ENCODE measurements at places on chromosomes 5 and 9.

DNA sequence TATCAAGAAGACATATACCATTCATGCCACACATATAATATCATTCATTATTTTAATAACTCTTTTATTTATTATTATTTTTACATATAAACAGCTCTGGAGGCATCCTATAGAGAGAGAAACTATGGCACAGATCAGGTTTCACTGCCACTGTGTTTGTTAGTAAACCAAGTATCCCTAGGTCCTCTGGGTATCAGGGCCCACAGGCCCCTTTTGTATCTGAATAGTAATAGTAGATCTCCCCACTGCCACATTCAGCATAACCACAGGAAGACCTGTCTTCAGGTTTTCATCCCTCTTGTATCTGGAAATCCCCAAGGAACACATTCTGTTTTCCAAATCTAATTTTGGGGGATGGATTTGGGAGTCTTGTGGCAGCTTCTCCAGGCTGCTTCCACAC, 94.0 kb downstream of the SPATA31D1 start:
- no peak for DNase-seq

- no peak for DNase-seq
Measured at GRCh38 chr9:97412626-97413385, 910 bp downstream of the TDRD7 start.

DNA sequence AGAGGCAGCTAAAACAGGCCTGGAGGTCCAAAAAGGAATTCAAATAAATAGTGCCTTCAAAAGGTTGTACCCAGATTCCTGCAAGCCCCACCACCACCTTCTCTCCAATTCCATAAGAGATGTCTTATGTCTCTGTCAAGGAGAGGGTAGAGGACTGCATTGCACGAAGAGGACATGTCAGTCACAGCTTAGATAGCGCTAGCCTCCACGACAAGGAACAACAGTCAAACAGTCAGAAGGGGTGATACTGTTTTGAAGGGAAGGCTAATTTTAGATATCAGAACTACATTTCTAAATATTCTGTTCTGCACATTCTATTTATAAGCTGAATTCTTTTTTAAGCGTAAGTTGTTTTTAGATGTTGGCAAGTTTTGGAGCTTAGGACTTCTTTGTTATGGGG, 34.2 kb downstream of the PLAC8L1 start:
- DNase-seq: no peak

DNA sequence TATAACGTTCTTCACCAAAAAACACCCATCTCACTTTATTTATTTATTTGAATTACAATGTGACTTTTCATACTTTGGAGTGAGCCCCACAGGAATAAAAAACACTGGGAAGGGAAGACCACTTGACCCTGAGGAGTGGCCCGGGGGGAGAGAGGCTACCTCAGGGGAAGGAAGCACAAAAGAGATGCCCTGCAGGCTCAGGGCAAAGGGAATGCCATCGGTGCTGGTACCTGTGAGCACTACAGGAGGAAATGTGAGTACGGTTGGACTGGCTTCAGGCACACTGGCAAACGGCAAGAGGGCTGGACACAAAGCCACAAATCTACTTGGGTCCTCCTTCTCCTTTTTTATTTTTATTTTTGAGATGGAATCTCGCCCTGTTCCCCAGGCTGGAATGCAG, 363.9 kb upstream of the KLF4 start:
- DNase-seq: no peak

- DNase-seq: no peak
Measured at GRCh38 chr9:109910671-109911518, 130.9 kb downstream of the PALM2AKAP2 start.

DNA sequence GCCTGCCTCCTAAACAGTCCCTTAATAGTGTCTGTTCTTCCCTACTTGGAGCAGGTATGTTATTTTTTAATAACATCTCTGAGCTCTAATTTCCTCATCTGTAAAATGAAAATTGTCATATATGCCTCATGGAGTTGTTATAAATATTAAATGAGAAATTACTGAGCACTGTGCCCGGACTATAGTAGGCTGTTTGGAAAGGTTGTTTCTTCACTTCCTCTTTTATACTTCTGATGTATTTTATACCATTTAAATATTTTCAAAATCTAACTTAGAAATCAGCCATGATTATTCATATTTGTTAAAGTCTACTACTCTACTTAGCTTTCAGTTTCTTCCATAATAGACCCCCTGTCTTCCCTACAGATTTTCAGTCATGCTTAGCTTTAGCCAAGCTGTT, 30.5 kb upstream of the HAPLN1 start:
- DNase-seq: no peak

DNA sequence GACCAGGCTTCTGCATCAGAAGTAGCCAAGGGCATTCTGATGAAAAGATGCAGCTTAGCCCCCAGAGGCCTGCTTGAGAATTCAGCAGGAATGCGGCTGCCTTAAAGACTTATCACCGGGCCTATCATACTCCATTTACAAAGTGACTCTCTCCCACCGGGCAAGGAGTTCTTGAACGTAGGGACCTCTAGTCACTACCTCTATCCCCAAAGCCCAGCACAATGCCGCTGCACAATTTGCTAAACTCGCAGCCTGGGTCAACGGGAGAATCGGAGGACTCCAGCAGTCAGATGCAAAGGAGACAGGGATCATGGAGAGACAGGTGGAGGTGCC, 661 bp downstream of the PDCL start:
- DNase-seq: no peak

GRCh38 chr5:139414581-139415130, 10.8 kb upstream of the SPATA24 start:
- no peak for DNase-seq

DNA sequence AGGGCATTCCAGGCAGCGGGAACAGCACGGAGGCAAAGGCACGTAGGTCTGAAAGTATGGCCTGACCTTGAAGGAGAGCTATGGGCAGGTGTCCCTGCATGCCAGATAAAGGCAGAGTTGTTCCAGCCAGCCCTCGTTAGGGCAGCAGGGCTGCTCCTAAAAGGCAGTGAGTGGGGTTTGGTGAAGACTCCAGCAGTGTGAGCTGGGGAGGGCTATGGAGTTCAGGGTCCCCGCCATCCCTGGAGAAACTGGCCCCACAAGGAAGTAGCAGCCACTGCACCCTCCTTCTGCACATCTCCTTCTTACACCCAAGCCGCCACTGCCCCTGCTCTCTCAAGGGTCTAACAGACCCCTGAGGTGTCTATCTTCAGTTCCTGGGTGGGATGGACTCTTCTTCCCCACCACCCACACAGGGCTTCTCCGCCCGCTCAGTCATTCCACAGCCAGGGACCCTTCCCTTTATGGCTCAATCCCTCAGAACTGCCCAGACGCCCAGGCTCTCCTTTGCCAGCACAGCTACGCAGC, 1.4 kb downstream of the AKNA start:
- no peak for DNase-seq

DNA sequence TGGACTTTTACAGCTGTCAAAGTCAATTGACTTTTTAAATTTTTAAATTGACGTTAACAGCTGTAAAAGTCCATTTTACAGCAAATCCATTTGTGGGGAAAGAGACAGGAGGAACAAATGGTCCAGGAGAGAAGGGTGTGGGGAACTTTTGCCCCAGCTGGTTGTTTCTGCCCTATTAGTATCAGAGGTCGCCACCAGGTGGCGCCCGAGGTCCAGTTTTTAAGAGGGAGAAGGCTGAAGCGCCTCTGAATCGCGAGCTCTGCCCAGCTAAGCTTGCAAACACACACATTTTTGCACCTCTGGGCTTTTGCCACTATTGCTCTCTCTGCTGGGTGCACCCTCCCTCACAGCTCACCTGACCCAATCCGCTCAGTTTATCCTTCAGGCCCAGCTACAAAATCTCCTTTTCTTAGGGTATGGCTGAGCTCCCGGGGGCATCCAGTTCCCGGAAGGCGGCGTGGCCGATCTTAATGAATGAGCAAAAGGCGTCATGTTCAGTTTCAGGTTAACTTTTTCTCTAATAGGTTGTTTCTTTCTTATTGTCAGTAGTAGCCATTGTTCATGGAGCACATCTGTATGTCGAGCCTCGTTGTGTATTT, 6.3 kb upstream of the TTLL11 start:
- peak; percentile 72 for DNase-seq

DNA sequence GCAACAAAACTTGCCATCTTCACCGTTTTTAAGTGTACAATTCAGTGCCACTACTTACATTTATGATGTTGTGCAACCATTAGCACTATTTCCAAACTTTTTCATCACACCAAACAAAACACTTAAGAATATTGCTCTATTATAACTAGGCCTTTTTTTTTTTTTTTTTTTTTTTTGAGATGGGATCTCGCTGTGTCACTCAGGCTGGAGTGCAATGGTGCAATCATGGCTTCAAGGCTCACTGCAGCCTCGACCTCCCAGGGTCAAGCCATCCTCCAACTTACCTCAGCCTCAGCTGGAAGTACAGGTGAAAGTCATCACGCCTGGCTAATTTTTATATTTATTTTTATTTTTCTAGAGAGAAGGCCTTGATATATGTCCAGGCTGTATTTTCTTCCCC, 22.3 kb upstream of the LMNB1 start:
- DNase-seq: no peak

- DNase-seq: no peak
Measured at GRCh38 chr9:35636135-35636876, 14.4 kb downstream of the SIT1 start.

DNA sequence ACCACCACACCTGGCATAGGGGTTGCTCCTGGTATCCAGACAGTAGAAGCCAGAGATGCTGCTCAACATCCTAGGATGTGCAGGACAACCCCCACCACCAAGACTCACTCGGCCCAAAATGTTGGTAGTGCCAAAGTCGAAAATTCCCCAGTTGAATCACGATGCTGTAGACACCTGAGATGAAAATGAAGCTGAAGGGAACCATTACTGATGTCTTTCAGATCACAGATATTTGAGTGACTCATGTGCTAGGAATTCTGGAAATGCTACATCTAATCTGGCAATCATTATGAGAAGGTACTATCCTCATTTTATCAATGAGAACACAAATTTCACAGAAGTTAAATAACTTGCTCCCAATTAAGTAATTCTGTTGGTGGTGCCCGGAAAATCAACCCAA, 21.0 kb upstream of the UBE2QL1 start:
- DNase-seq: no peak

DNA sequence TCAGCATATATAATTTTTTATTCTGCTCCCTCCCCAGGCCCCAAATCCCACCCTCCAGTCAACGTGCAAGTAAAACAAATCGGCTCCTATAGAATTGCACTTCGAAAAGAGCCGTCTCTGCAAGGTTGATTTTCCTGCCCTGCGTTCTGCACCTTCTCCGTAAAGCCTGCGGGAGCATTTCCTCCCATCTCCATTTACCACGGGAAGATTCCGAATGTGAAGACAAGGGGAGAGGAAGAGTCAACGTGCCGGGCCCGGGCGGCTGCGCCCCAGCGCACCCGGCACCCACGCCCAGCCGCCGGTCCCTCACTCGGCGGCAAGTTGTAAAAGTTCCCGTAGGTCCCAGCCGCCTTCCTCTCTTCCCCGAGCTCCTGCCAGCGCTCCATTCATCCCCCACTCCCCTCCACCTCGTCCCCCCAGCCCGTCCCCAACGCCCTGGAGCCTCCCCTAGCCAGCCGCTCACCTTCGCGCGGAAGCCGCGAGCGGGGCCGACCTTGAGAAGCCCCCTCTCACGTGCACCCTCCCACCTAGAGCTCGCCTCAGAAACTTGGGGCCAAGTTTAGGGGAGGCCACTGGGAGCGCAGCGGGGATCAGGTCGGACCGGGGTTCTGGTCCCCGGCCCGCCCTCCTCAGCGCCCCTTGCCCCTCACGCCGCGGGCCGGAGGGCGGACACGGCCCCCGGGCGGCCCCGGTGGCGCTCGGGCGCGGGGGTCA, 431 bp downstream of the BNC2 start:
- peak; percentile 28 for DNase-seq

DNA sequence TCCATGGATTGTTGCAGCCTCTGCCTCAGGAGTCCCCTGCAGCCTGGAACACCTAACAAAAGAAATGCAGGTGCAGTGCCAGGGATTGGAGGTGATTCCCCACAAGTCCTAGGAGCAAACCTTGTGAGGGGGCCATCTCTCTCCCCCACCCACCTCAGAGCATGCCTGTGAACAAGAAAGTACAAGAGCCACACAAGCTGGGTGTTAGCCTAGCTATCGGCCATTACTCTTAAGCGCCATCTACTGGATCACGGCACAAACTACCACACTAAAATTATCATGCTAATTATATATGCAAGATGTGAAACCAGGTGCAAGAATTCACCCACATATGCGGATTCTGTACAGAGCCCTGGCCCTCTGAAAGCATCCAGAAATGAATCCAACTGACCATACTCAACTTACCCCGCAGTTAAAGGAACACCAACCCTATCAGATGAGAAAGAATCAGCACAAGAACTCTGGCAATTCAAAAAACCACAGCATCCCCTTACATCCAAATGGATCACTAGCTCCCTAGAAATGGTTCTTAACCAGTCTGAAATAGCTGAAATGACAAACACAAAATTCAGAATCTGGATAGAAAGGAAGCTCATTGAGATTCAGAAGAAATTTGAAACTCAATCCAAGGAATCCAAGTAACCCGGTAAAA, 16.5 kb upstream of the PRSS3 start:
- DNase-seq: peak; percentile 34

- DNase-seq: no peak
Measured at GRCh38 chr5:36310138-36310537, 8.4 kb upstream of the RANBP3L start.

DNA sequence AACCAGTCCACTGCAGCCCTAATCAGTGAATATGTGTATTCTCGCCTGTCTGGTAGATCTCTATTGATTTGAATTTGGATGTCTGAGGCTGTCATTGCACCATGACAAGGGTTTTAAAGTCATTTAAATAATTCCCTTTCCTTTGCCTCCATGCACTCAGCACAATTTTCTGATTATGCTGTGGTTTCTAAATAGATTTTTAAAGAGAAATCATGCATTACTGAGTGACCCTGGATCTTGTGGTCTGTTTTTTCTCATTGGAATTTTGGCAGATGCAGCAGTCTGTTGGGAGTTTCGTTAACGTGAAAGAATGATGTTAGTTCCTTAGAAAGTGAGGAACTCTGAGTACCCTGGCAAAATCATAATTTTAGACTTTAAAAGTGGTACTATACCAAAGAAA, 396.0 kb downstream of the LRRC70 start:
- DNase-seq: no peak

GRCh38 chr9:114108016-114108833, 9.1 kb upstream of the KIF12 start:
- peak; percentile 79 for DNase-seq

DNA sequence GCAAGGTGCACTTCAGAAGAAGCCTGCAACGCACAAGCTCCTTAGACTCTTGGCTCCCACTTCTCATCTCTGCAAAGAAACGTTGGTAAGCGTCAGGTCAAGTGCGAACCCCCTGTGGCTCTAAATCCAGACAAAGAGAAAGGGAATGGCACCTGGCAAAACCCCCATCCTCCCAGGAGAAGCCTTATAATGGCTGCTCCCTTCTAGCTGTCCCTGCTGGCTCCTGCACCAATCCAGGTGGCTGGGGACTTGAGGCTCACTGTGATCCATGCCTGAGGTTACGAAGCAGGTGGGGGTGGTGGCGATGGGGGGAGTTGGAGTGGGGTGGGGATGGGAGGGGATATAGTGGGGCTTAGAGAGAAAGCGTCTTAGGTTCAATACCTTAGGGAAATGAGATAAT, 272.8 kb downstream of the DENND1A start:
- no peak for DNase-seq

- DNase-seq: no peak
Measured at GRCh38 chr5:149089796-149090195, 26.9 kb upstream of the SH3TC2 start.
